NCI-H1417 (cell line): ENCODE measurements at places on chromosomes 16 and 17.
A peak's percentile ranks its signal among the peaks of the same experiment; 100 is the strongest.

DNA sequence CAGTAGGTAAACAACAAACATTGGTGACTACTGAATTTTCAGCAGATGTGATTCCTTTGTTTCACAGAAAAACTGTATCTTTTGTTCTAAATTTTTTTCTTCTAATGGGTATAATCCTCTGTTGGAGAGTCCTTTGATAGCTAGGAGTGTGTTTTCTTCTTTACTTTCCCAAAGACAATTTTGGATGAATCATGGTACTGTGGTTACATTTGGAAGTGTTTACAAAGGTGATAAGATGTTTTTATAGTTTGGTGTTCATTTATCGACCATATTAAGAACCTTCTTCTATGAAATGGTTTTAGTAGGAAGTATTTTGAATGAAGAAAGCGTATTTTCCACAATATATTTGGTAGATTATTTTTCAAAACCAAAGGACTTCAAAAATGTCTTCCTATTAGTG is 333.7 kb downstream of the WWOX start:
- DNase-seq, result no peak

DNA sequence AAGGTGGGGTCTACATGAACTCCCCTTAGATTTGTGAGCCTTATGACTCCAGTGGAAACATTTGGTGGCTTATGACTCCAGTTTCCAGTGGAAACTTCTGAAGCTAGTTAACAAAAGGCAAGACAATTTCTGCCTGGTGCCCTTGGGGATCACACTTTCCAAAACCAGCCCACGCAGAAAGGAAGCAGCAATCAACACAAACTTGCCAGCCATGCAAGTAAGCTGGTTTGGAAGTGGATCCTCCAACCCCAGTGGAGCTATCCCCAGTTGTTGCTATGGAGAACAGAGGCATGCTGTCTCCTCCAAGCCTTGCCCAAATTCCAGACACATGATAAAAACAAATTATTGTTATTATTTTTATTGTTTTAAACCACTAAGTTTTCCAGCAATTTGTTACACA is 130.9 kb downstream of the CDH11 start:
- no peak for DNase-seq

DNA sequence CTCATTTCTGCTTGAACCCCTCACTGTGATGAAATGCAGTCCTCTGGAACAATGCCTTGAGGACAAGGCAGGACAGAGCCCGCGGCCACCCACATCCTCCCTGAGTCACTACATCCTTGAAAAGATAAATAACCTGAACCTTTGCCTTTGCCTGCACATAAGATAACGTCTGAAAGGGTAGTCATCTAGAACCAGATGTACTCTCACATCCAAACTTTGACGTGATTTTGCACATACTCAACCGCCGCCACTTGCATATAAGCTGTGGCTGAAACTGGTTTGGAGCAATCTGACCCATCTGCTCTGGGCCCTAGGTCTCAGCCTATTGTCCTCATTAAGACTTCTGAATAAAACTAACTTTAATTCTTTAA is 252.1 kb downstream of the PHKB start:
- no peak for DNase-seq

- no peak for DNase-seq
Measured at GRCh38 chr16:17331071-17331607, 139.6 kb downstream of the XYLT1 start.

- DNase-seq, result no peak
Measured at GRCh38 chr17:79743614-79744013, 12.9 kb downstream of the ENPP7 start.

DNA sequence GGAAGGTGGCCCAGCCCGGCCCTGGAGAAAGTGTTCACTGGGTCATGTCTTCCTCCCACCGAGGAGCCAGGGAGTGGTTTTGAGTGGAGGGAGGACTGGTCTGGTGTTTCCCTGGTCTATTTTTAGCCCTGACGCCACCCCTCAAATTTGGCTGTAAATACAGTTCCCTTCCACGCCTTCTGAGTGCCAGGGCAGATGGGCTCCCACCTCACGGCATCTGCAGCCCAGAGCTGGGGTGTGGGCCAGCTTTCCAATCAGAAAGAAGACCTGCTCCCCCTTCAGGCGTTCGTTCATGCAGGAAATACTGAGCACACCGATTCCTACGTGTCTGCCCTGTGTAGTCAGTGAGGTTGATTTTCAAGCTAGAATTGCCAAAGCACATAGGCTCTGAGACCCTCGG is 53.7 kb downstream of the SNX20 start:
- DNase-seq, result peak; percentile 11

- DNase-seq, result no peak
Measured at GRCh38 chr17:18314059-18314730, 599 bp downstream of the TOP3A start.

GRCh38 chr16:69466547-69466946 is 42.1 kb downstream of the CYB5B start:
- DNase-seq, result no peak

- DNase-seq, result no peak
Measured at GRCh38 chr17:10635290-10635689, 21.8 kb downstream of the MYH3 start.

- no peak for DNase-seq
Measured at GRCh38 chr17:2214047-2214928, 89.3 kb downstream of the SMG6 start.
